Activated naive CD4-positive, alpha-beta T cell treated with anti-CD3 and anti-CD28 coated beads, Interleukin-2, amount 10 ng/mL, durations not matched to agents 7 days and 5 days (primary cell): ENCODE measurements at places on chromosomes 7 and 10.

DNA sequence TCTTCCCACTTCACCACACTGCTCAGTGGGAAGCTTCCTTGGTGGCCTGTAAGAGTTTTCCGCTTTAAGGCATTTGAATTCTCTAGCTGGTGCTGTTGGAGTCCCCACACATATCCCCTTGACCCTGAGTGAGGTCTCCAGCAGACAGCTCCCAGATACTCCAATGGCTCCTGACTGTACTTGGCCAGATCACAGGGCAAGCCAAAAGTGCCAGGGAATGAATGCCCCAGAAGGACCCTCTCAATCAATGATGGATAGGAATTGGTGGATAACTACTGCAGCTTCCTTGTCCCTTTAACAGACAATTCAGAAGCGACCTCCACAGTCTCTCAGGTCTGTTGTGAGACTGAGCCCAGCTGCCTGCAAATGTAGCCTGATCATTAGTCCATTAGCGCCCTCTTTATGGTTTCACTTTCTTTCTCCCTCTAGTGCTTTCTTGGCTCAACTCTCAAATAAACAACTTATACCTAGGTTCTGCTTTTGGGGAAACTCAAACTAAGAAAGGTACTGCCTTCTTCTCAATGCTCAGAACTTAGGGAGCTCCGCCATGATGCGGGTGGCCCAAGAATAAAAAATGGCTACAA is 283.0 kb downstream of the TCF7L2 start:
- no peak for DNase-seq

DNA sequence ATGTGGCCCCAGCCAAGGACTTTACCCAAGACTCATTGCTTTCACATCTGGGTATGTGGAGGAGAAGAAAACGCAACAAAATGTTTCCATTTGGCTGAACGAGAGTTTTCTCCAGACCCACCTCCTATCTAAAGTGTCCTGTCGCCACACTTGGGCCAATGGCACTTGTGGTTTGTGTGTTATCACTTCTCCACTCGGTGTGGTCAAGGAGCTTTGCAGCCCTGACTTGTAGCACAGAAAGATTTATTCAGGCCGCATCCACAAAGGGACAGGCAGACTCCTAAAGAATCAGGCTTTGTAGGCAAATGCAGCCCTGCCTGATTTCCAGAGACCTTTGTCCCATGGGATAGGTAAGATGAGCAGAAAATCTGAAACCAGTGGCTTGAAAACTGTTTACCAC is 12.8 kb upstream of the LRRC4 start:
- no peak for DNase-seq

DNA sequence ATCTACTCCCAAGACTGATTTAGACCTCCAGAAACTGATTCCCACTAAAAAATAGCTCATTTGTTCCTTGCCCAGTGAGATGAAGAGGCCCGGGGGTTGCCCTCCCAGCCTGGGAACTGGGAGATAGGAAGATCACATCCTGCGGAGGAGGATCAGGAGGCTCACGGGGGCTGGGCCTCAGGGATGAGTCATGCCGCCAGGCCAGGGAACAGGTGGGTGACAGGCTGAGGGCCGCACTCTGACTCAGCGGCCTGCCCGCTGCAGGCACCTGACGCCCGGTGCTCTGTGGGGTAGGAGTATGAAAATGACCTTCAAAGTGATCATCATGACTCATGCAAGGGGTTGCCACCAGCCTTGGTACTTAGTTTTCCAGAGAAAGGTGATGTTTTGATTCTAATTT is 104.5 kb upstream of the ZPBP start:
- no peak for DNase-seq

GRCh38 chr7:100130608-100131453 is 4.1 kb downstream of the MBLAC1 start:
- DNase-seq: peak; percentile 91

- no peak for DNase-seq
Measured at GRCh38 chr7:133036289-133036688, 45.6 kb downstream of the CHCHD3 start.

DNA sequence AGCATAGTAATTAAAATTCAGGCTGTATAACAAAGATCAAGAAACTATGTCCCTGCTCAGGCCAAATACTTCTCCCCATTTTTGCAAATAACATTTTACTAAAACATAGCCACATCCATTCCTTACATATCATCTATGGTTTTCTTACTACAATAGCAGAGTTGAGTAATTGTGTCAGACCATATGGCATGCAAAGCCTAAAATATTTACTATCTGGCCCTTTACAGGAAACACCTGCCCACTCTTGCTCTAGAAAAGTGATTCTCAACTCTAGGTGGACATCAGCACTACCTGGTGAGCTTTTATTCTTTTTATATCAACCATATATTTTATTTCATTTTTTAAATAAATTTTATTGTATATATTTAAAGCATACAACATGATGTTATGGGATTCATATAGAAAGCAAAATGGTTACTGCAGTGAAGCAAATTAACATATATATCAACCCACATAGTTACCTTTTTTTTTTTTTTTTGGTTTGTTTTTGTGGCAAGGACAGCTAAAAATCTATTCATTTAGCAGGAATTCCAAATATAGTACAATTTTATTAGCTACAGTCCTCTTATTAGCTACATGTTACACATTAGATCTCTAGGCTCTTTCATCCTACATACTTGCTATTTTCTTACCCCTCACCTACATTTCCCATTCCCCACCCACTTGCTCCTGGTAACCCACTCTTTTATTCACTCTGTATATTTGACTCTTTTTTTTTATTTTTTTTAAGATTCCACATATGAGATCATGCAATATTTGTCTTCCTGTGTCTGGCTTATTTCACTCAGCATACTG is 19.6 kb downstream of the ABI1 start:
- no peak for DNase-seq

GRCh38 chr7:150952331-150953050 is 25.6 kb downstream of the KCNH2 start:
- DNase-seq: no peak

DNA sequence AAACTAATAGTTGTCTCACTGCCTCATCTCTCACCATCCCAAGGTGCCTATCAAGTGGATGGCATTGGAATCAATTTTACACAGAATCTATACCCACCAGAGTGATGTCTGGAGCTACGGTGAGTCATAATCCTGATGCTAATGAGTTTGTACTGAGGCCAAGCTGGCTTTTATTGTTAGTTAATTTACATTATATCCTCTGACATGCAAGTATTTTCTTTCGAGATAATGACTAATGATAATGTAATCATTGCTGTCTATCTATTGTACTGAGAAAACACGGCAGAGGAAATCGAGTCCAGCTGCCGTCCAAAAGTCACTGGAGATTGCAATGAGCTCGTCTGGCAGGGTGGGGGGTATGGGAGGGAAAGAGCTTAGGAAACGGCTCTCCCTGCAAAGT is 172.4 kb upstream of the LANCL2 start:
- DNase-seq: no peak

DNA sequence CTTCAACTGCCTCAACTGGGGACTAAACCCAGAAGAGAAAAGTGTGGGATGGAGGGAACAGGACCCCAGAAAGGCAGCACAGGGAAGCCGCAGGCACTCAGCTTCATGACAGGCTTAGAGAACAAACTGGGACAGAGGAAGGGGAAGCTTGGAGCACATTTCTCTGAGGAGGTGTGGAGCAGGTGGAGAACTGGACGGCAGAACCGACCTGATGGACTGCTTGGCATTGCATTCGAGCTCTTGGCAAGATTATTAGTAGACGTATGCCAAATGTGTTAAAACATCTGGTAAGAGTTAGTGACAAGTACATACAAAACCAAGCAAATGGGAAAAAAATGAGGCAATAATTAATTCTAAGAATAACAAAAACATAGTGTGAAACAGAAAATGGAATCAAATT is 335.7 kb downstream of the SFMBT2 start:
- no peak for DNase-seq

GRCh38 chr7:7956531-7957128 is 12.0 kb upstream of the GLCCI1 start:
- DNase-seq: no peak
